ENCODE measurements at places on chromosomes 16 and 17.

DNA sequence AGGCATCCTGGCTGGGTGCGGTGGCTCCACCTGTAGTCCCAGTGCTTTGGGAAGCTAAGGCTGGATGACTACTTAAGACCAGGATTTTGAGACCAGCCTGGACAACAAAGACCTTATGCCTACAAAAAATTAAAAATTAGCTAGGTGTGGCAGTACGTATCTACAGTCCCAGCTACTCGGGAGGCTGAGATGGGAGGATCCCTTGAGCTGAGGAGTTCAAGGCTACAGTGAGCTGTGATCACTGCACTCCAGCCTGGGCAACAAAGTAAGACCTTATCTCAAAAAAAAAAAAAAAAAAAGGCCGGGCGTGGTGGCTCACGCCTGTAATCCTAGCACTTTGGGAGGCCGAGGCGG, 6.1 kb downstream of the MVP start:
- no peak for DNase-seq

GRCh38 chr17:78258323-78259191, 27.1 kb downstream of the TMEM235 start:
- DNase-seq, result no peak

GRCh38 chr17:75566834-75567233, 20.8 kb upstream of the MYO15B start:
- DNase-seq, result no peak

DNA sequence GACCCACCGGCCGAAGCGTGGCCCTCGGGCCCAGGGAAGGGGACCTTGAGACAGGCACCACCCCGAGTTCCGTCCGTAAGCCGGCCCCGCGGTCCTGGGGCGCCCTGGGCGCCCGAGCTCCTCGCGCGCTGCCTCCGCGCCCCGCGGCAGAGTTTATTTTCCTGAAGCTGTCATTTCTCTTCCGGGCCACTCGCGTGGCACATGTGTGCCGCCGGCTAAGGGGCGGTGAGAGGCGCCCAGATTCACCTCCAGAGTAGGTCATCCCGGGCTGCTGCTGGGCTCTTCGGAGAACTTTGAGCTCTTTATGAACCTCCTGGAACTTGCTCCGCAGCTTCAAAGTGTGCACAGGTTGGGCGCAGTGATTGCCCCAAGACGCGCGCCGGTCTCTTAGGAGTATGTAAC, 489 bp downstream of the ZC3H18 start:
- peak; percentile 40 for DNase-seq

GRCh38 chr17:82321947-82322466, 4.6 kb upstream of the CD7 start:
- no peak for DNase-seq

- DNase-seq, result no peak
These were observed 8.3 kb downstream of the CCR7 start for GRCh38 chr17:40556884-40557414.

- no peak for DNase-seq
These were observed 149.5 kb downstream of the TRIM37 start for GRCh38 chr17:58956997-58957724.

- DNase-seq, result no peak
These were observed 30.9 kb upstream of the KCNJ12 start for GRCh38 chr17:21345236-21345635.

DNA sequence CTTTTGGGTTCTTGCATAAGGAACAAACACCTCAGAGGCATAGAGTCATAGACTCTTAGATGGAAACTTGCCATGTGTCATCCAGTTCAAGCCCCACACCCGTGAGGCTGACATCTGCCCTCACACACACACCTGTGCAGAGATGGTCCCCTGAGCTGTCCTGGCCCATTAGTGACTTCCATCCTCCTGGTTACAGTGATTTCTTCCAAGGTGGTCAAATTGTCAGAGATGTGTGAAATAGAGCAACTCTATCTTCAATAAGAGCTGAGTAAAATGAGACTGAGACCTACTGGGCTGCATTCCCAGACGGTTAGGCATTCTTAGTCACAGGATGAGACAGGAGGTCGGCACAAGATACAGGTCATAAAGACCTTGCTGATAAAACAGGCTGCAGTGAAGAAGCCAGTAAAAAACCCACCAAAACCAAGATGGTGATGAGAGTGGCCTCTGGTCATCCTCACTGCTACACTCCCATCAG, 342.2 kb upstream of the TNRC6C start:
- DNase-seq, result no peak

GRCh38 chr16:67419931-67420330, 3.7 kb upstream of the ZDHHC1 start:
- DNase-seq, result no peak

DNA sequence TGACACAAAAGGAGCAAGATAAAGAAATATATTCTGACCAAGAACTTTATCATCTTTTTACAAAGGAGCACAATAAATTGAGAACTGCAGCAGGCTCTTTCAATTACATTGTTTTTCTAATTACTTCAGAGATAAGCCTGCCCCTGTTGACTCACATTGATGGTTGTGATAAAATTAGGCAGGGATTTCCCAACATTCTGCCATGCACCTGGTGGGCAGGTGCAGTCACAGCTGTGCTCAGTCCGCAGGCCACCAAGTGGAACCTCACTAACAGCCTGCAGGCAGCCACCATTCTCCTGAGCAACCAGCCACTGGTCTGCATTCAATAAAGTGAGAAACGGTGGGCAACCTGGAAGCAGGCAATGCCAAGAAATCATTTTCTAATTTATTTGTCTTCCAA, 5.1 kb downstream of the FANCA start:
- DNase-seq, result no peak

- peak; percentile 52 for DNase-seq
These were observed at the start of gene DRC7 for GRCh38 chr16:57694725-57695679. Gene DRC7 (plus strand): TSS chr16:57694806. CDS start chr16:57697950, 3,144 bp downstream.

- DNase-seq, result no peak
These were observed 107.0 kb downstream of the ANKRD11 start for GRCh38 chr16:89383095-89384003.

Data from AG20443 (cell line).